ENCODE measurements at places on chromosomes 3 and 15.
A peak's percentile ranks its signal among the peaks of the same experiment; 100 is the strongest.

GRCh38 chr3:132352556-132353143 is 35.4 kb downstream of the ACP3 start:
- peak; percentile 85 for DNase-seq

DNA sequence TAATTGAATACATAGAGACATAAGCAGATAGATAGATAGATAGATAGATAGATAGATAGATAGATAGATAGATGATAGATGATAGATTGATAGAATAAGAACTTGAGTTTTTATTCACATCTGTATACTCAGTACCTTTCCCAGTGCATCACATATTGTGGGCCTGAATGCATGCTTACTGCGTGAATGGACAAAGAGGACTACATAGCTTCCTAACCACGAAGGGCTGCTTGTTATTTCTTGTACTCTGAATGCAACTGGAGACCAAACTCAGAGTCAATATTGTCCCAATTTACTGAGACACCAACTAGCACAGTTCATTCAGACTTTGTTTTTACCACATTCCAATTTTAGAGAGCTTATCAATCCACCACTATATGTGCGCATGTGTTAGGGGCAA is 422.9 kb upstream of the GRM7 start:
- DNase-seq = no peak

GRCh38 chr3:62554264-62554799 is 181.0 kb upstream of the FEZF2 start:
- DNase-seq = peak; percentile 21

DNA sequence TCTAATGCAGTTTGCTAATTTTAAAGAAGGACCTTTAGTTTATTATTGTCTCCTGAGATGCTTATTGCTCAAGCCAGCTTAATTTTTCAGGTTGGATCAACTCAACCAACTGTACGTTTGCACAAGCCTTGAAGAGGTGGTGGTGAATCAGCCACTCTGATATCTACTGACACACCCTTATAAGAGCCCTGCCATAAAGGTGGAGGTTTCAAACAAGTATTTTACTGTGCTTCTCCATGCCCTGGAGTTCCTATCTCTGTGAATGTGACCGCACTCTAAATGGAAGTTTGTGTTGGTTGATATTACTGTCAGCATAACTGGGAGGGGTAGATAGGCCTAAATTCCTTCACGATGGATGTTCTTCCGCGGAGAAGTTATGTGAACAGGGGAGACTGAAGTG is 297.3 kb upstream of the UBE2E1 start:
- DNase-seq = no peak

DNA sequence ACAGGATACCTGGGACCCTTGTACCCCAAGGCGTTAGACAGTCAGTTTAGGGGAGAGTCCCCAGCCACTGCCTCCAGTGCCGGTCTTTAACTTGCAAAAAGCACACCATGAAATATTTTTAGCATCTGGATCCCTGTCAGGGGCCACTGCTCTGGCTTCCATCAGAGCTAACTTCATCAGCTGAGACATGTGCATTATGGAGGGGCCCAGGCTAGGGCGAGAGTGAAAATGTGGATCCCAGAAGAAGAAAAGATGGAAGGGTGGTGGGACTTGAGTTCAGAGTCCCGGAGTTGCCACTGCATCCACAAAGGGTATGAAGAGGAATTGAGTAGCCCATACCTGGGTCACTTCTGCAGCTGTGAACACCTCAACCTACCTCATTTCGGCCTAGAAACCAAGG is 23.5 kb upstream of the SPATA12 start:
- no peak for DNase-seq

DNA sequence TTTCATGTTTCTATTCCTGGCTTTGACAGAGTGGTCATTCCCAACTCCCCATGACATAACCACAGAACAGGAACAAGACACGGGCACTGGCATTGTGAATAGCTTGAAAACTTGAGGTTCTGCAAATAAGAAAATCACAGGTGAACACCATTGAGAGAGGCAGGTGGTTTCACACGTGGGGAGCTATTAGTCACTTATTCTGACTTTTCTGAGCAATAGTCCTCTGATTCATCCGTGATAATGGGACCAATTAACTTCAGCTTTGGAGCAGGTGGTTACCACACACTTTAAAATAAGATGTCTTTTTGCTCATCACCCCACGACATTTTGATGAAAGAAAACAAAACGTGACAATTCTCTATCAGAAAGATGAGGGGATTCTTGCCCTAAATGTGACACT is 224.7 kb downstream of the KLF13 start:
- DNase-seq = no peak

GRCh38 chr3:182909318-182910040 is 70.9 kb downstream of the DCUN1D1 start:
- peak; percentile 54 for DNase-seq

- DNase-seq = no peak
These were observed 53.4 kb upstream of the APEH start for GRCh38 chr3:49620728-49621127.

DNA sequence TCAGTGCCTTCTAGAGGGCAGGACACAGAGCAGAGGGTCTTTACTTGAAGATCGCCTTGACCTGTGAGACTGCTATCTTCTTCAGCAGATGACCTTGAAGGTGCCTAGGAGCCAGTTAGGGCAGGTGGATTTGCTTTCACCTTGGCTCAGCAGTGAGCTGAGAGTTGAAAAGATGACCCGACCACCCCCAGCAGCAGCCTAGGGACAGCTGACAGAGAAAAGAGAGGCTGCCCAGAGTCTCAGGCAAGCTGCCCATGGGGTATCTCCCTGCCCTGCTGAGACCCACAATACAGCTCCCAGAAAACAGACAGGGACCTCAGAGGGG is 453 bp upstream of the LTF start:
- no peak for DNase-seq

DNA sequence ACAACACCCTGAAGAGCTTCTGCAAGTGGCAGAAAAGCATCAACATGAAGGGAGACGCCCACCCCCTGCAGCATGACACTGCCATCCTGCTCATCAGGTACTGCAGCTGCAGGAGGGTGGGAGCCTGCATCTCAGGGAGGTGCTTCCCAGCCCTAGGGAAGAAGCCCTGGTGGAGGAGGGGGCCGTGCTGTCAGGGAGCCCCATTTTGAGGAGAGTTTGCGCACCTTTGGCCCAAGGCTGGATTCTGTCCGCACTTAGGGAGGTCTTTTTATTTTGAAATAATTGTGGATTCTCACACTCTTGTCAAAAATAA is 42.1 kb downstream of the SAXO2 start:
- no peak for DNase-seq

DNA sequence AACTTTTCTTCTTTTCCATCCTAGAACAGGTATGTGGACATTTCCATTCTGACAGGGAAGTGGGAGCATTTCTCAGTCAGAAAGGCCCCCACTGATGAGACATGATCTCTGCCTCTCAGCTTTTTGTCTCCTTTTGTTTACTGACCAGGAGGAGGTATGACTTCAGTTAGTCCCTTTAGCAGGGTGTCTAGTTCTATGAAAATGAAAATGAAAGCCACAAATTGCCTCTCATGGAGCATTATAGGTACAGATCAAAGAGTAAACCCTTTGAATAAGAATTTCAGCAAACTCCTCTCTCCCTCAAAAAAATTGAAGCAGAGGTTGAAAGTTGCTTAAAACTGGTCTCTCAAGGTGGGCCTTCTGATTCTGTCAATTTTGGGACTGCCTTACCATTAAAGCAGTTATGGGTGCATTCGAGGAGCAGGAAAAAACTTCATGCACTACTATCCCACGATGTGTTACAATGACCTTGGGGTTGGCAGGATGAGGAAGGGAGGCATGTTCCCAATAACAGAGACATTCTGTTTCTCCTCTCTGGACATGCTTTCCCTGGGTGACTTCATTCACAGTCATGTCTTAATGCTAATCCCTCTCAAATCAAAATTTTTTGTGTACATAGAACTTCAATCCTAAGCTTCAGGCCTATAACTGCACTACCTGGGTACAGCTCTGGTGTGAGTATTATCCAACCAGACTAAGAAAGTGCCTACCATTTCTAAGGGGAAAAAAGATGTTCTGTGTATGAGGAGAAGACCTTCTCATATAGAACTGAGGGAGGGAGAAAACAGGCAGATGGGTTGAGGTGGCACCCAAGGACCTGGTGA is 50.6 kb upstream of the TBC1D23 start:
- peak; percentile 17 for DNase-seq

GRCh38 chr15:39597751-39598185 is 16.9 kb downstream of the THBS1 start:
- no peak for DNase-seq

- no peak for DNase-seq
These were observed 50.5 kb downstream of the POMGNT2 start for GRCh38 chr3:43055393-43055792.

- no peak for DNase-seq
These were observed 84.8 kb downstream of the XXYLT1 start for GRCh38 chr3:195186041-195186709.

GRCh38 chr3:188528396-188528795 is 374.4 kb downstream of the LPP start:
- DNase-seq = no peak

DNA sequence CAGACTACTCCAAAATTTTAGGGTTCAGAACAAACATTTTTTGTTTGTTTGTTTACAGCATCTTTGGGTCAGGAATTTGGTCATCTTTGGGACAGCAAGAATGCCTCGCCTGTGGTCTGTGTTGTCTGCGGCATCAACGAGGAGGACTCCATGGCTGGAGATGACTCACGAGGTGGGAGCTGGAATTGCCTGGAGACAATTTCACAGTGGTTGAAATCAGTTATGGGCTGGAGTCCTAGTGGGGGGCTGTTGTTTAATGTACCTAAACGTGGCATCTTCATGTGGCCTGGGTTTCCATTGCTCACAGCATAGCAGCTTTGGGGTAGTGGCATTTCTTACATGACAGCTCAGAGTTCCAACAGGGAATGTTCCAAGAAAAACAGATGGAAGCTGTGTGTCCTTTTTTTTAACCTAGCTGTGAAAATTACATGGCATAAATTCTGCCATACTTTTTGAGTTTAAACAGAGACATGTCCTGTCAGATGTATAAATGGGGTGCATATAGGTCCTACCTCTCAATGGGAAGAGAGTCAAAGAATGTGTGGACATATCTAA is 507.3 kb upstream of the CBLB start:
- DNase-seq = no peak

- DNase-seq = peak; percentile 39
These were observed at the start of gene FRMD4B for GRCh38 chr3:69385723-69386555. Gene FRMD4B, minus strand, starts transcription at chr3:69386088. Its CDS starts 99 bp downstream, at chr3:69385989.

GRCh38 chr15:58495891-58496408 is 64.2 kb downstream of the LIPC start:
- no peak for DNase-seq

- DNase-seq = peak; percentile 48
These were observed 63.8 kb downstream of the ATP1B3 start for GRCh38 chr3:141940194-141940776.

DNA sequence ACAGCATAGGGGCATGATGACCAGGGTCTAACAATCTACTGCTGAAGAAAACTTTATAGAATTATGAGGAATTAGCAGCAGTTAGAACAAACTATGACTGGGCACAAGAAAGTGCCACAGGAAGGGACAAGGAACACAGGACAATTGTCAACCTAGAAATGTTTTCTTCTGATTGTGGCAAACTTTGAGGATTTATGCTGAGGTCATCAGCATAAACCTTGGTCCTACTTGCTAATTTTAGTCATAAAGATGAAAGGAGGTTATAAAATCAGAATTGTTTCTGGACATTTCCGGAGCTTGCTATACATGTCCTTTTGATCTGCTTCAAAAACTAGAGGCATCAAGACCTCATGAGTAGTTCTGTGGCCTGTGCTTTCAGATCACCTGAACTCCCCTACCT is 446.6 kb upstream of the THBS1 start:
- DNase-seq = no peak

- no peak for DNase-seq
These were observed 93.8 kb downstream of the DNAJB8 start for GRCh38 chr3:128372707-128373533.

DNA sequence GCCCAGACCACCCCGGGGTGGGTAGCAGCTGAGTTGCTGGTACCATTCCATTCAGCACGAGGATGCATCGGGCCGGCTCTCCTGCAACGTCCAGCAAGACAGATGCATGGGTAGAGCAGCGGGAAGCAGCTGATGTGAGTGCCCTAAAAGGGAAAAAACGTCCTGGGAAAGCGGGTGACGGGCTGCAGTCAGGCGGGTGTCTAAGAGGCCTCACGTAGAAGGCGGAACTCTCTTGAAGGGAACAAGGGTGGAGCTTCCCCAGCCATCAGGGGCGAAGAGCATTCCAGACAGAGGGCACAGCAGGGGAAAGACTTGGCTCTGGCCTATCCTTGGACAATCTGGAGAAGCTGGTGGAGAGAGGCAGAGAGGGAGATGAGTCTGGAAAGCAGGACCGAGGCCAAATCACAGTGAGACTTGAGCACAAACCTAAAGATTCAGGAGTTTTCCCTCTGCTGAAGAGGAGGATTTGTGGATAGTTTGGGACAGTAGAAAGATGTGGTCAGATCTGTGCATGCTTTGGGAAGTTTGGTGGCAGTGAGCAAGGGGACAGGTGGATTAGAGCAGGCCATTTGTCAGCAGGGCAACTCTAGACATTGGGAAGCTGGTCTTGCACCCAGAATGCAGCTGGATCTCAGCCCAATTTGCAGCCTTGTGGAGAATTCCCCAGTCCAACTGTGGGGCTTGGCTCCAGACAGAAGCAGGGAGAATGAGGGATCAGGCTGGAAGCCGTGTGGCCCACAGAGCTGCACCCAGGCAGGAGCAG is 70.7 kb downstream of the SEMA5B start:
- DNase-seq = no peak

DNA sequence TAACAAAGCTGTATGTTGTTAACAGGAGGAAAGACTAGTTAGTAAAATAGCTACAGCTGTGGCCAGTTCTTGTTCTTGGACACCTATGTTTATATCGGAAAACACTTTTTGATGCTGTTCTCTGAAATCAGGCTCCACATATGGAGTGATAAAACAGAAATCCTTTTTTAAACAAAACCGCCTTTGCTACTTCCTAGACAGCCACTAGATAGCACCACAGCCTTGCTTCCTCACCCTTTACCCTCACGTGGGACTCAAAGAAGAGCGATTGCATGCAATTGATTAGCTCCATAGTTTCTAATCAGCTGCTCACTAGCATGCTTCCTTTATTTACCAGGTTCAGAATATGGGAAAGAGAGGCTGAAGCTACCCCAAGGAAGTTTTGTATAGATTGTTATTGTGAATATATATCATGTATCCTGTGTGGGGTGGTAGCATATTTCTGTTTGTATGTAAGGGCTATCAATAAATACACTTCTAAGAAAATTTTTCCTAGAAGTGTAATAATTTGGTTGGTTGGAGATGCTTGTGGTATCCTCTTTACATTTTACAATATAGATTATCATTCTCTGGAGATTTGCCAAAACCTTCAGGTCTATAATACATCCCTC is 4.3 kb upstream of the MTFMT start:
- DNase-seq = peak; percentile 74

DNA sequence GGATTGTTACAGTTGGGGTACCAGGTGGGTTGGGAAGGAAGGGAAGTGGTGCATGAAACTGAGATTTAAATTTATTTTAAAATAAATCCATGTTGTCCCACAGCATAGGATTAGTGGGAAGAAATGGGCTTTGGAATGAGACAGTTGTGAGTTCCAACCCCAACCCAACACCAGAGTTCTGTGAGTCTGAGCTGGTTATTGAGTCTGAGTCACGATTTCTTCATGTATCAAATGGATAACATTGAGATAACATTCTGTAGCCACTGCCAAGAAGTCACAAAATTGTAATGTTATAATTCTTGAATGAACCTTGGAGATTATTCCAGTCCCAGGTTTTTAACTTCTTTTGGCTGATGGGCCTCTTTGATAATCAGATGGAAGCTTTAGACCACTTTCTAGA is 13.7 kb downstream of the IFT122 start:
- DNase-seq = no peak

GRCh38 chr3:193932576-193932975 is 203.4 kb upstream of the HES1 start:
- no peak for DNase-seq
